Retinal pigment epithelial cell (primary cell): ENCODE measurements at places on chromosomes 5 and 9.

- DNase-seq: no peak
Observed at GRCh38 chr9:113645978-113646253, 182.4 kb downstream of the RGS3 start.

DNA sequence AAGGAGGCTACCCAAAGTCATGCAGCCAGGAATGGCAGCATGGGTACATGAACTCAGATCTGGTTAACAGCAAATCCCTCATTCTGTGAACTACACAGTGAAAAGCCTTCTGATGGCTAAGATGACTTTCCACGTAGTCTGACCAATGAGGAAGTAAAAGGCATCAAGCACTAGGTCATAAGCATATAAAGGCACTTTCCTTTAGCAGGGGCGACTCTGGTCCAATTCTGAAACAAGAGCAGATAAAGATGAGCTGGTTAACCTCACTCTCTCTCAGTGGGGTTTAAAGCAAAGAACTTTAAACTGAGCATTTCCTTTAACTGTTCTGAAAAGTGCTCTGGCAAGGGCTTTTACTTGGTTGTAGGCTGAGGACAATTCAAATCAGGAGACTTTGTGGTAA lies 21.1 kb downstream of the PSMB7 start:
- no peak for DNase-seq

- DNase-seq: no peak
Observed at GRCh38 chr9:89622933-89623861, 18.4 kb downstream of the GADD45G start.

- DNase-seq: no peak
Observed at GRCh38 chr9:77271023-77271690, 93.8 kb downstream of the VPS13A start.

- DNase-seq: no peak
Observed at GRCh38 chr9:81565609-81566008, 123.7 kb downstream of the TLE1 start.

DNA sequence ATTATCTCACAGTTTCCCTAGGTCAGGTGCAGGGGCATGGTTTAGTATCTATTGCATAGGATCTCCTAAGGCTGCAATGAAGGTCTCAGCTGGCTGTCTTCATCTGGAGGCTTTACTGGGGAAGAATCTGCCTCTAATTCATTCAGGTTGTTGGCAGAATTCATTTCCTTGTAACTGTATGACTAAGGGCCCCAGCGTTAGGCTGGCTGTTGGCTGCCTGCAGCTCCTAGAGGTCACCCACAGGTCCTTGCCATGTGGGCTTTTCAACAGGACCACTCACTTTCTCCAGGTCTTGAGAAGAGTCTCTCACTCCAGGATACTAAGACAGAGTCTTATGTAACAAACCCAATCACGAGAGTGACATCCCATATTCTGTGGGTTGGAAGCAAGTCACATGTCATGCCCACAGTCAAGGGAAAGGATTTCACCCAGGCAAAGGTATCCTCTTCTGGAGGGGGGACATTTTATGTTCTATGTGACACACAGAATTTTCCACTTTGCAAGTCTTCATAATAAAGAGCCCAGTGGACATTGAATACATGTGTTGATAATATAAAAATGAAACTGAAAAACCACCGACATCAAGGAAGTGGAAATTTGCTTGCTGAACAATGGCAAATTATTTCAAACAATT lies 38.2 kb downstream of the HMHB1 start:
- DNase-seq: no peak
